Thyroid gland (tissue), 4 donors: ENCODE measurements at places on chromosomes 2 and 18. TPM values are rescaled to one million over a fixed set of nuclear protein-coding genes. Genes with fewer than 3 reads are reported as not detected.
A peak's percentile ranks its signal among the peaks of the same experiment; 100 is the strongest.

KCTD1 gene
- 31.3 TPM for total RNA-seq

DSG2 gene
- total RNA-seq, result 47.7 TPM

AP1S3 gene
- total RNA-seq, result 38.4 TPM

DNA sequence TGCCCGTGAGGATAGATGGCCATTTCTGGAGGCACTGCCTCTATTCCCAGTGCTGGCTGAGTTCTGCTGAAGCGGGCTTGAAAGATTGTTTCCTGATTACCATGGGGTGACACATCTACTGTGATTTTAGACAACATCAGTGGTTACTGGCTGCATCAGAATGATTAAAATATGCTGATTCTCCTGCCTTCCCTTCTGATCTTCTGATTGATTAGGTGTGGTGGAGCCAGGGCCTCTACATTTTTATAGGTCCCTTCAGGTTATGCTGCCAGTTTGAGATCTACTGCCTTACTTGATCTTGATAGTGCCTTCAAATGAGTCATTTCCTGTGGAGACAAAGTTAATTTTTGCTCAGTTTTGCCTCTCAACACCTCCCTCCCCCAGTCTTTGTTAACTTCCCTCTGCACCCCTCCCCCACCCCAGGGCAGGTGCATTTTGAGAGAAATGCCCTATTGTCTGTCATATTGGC is 31.6 kb upstream of the SNORC start:
- H3K36me3 ChIP-seq, result peaks cover 41% of the 10 kb centered on the region
- no peak overlapping the region for H3K4me3 ChIP-seq
- no peak for DNase-seq
- no peak overlapping the region for H3K27ac ChIP-seq
- no peaks in the 10 kb centered on the region for H3K27me3 ChIP-seq

- peaks cover 21% of the 10 kb centered on the region for H3K36me3 ChIP-seq
- H3K4me1 ChIP-seq, result no peaks in the 10 kb centered on the region
Observed at GRCh38 chr2:17718689-17719088, 34.9 kb downstream of the SMC6 start.

- H3K4me1 ChIP-seq, result no peaks in the 10 kb centered on the region
- H3K27me3 ChIP-seq, result no peaks in the 10 kb centered on the region
- no peak overlapping the region for H3K4me3 ChIP-seq
- DNase-seq, result no peak
- H3K36me3 ChIP-seq, result no peaks in the 10 kb centered on the region
Observed at GRCh38 chr2:6652251-6652650, 213.5 kb downstream of the CMPK2 start.

DNA sequence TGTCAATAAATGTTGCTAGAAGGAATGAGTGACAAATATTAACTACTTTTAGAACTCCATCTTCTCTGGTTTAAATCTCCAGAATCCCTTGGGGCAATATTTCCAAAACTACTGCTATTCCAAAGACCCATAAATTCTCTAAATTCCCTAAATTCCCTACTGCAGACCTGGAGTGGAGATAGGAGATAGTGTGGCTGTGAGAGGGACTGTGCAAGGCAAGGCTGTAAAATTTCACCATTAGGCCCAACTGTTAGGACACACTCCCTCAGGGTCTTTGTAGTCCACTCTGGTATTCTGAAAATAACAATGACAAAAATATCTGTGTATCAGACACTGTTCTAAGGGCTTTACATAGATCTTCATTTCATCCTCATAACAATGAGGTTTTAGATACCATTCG is 67.9 kb downstream of the MYL12B start:
- H3K4me3 ChIP-seq, result no peak overlapping the region
- H3K27me3 ChIP-seq, result no peaks in the 10 kb centered on the region
- no peaks in the 10 kb centered on the region for H3K36me3 ChIP-seq
- H3K27ac ChIP-seq, result no peak overlapping the region
- DNase-seq, result no peak
- peaks cover 16% of the 10 kb centered on the region for H3K4me1 ChIP-seq

GRCh38 chr18:63788447-63789096 is 13.4 kb downstream of the SERPINB7 start:
- no peaks in the 10 kb centered on the region for H3K27me3 ChIP-seq
- H3K4me3 ChIP-seq, result no peak overlapping the region
- no peak overlapping the region for H3K27ac ChIP-seq
- H3K4me1 ChIP-seq, result no peaks in the 10 kb centered on the region
- H3K36me3 ChIP-seq, result no peaks in the 10 kb centered on the region

DNA sequence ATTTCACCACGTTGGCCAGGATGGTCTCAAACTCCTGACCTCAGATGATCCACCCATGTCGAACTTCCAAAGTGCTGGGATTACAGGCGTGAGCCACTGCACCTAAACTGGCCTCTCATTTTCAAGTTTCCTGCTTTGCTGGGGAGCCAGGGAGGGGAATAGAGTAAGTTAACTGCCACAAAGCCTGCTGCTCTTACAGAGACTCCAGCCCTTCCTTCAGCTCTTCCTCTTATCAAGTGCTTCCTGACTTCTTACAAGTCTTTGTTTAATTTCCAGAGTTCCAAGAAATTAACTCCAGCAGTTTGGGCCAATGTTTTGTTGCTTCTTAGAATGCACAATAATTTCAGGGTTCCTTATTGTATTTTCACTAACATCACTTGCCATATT is 24.3 kb upstream of the UBE2F start:
- H3K4me3 ChIP-seq, result no peak overlapping the region
- H3K27ac ChIP-seq, result no peak overlapping the region
- H3K36me3 ChIP-seq, result no peaks in the 10 kb centered on the region
- H3K4me1 ChIP-seq, result no peaks in the 10 kb centered on the region
- DNase-seq, result no peak

GRCh38 chr2:112960230-112960825 is 17.5 kb upstream of the IL36G start:
- no peak for DNase-seq
- H3K36me3 ChIP-seq, result no peaks in the 10 kb centered on the region
- H3K4me1 ChIP-seq, result no peaks in the 10 kb centered on the region

DNA sequence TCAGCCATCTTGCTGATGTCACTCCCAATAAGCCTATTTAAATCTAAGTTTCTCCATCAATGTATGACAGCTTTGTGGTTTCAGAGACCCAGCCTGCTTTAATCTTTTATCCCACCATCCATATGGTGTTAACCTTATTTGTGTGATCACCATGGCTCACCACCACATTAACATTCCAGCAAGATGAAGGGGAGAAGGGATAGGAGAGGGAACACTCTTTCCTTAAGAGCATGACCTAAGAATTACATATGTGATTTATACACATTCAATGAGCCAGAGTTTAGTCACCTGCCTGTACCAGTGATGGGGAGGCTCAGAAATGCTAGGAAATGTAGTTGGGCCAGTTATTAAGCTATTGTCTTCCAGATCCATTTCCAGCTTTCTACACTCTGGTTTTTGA is 44.5 kb upstream of the CHN1 start:
- H3K4me3 ChIP-seq, result no peak overlapping the region
- DNase-seq, result no peak
- H3K36me3 ChIP-seq, result no peaks in the 10 kb centered on the region
- H3K27me3 ChIP-seq, result no peaks in the 10 kb centered on the region
- no peaks in the 10 kb centered on the region for H3K4me1 ChIP-seq

DNA sequence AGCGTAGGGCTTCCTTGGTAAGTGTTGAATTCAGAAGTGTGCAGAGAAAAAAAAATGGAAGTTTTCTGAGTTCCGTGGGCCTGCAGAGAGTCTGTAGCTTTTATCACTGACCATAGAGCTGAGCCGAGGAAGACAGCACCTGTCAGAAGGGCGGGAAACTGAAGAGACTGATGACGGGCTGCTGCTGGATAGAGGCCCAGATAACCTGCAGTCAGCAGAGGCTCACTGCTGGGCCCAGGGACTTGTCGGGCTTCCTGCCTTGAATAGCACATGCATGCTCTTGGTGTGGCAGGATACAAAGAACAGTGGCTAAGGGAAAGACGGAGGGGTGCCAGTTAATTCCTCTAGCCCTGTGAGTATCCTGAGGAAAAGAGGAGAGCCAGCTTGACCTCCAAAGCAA is 166.4 kb downstream of the MGAT5 start:
- H3K27me3 ChIP-seq, result no peaks in the 10 kb centered on the region
- no peak overlapping the region for H3K27ac ChIP-seq
- no peaks in the 10 kb centered on the region for H3K36me3 ChIP-seq
- H3K4me1 ChIP-seq, result no peaks in the 10 kb centered on the region

GRCh38 chr18:23141104-23141999 is 6.1 kb downstream of the CABLES1 start:
- DNase-seq, result peak; percentile 81
- no peaks in the 10 kb centered on the region for H3K27me3 ChIP-seq
- peaks cover 56% of the 10 kb centered on the region for H3K4me1 ChIP-seq
- peak overlapping the region; percentile 68 for H3K27ac ChIP-seq
- no peak overlapping the region for H3K4me3 ChIP-seq

DNA sequence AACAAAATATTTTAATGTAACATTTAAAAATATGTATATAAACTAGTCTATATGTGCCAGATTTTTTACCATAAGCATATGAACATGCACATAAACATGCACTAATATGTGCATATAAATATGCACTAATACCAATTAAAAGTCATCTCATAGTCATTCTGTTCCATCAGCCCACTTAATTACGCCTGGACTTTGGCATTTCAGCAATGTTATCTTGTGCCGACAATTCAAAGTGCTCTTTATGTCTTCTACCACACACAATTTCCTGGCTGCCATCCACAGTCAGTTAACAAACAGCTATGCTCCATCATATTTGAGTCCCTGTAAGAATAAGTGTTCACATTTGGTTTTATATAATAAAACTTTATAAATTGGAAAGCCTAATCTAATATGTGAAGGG is 92.6 kb upstream of the TSPYL6 start:
- H3K4me3 ChIP-seq, result no peak overlapping the region
- no peaks in the 10 kb centered on the region for H3K4me1 ChIP-seq
- DNase-seq, result peak; percentile 35
- H3K27me3 ChIP-seq, result no peaks in the 10 kb centered on the region
- H3K27ac ChIP-seq, result no peak overlapping the region
- no peaks in the 10 kb centered on the region for H3K36me3 ChIP-seq

- no peak overlapping the region for H3K27ac ChIP-seq
- H3K4me1 ChIP-seq, result no peaks in the 10 kb centered on the region
- DNase-seq, result no peak
Observed at GRCh38 chr2:150887926-150888325, 373.7 kb downstream of the RBM43 start.

GRCh38 chr18:12308386-12309100 is 502 bp downstream of the TUBB6 start:
- H3K4me3 ChIP-seq, result peak overlapping the region; percentile 31
- peaks cover 25% of the 10 kb centered on the region for H3K4me1 ChIP-seq
- peak; percentile 73 for DNase-seq
- no peaks in the 10 kb centered on the region for H3K27me3 ChIP-seq
- peaks cover 6% of the 10 kb centered on the region for H3K36me3 ChIP-seq

- H3K4me3 ChIP-seq, result no peak overlapping the region
- no peak overlapping the region for H3K27ac ChIP-seq
- H3K4me1 ChIP-seq, result no peaks in the 10 kb centered on the region
Observed at GRCh38 chr2:145584353-145584752, 1064.4 kb upstream of the ZEB2 start.

- no peaks in the 10 kb centered on the region for H3K36me3 ChIP-seq
- H3K27me3 ChIP-seq, result no peaks in the 10 kb centered on the region
- H3K4me3 ChIP-seq, result no peak overlapping the region
- H3K27ac ChIP-seq, result no peak overlapping the region
Observed at GRCh38 chr18:22952525-22952924, 19.4 kb downstream of the RBBP8 start.

GRCh38 chr2:196482119-196483065 is 157.1 kb upstream of the CCDC150 start:
- no peaks in the 10 kb centered on the region for H3K4me1 ChIP-seq
- H3K27me3 ChIP-seq, result no peaks in the 10 kb centered on the region
- no peak overlapping the region for H3K4me3 ChIP-seq
- H3K27ac ChIP-seq, result no peak overlapping the region
- H3K36me3 ChIP-seq, result no peaks in the 10 kb centered on the region

- H3K4me1 ChIP-seq, result peaks cover 3% of the 10 kb centered on the region
- no peaks in the 10 kb centered on the region for H3K36me3 ChIP-seq
- no peak for DNase-seq
- H3K4me3 ChIP-seq, result no peak overlapping the region
- H3K27ac ChIP-seq, result no peak overlapping the region
Observed at GRCh38 chr2:67792681-67793091, 270.1 kb downstream of the C1D start.
